ENCODE measurements at places on chromosomes 5 and 9.

DNA sequence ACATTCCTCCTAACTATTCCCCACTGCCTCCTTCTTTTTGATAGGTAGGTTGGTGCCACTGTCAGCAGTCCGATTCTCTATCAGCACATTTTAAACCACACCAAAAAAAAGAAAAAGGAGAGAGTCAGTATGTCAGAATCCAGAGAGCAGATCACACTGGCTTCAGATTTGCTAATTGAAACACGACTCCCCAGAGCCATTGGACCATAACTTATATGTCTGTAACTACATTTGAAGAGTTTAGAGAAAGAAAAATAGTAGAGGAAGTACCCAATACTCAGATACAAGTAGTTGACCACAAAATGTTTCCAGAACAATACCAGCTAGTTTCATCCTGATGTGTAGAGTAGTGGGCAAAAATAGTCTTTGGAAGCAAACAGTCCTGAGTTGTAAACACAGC is 216.6 kb downstream of the NR2F1-AS1 start:
- DNase-seq = no peak

GRCh38 chr5:34026089-34026761 is 16.8 kb downstream of the C1QTNF3 start:
- DNase-seq = no peak

GRCh38 chr5:140554454-140554853 is 2.8 kb downstream of the SRA1 start:
- DNase-seq = no peak

DNA sequence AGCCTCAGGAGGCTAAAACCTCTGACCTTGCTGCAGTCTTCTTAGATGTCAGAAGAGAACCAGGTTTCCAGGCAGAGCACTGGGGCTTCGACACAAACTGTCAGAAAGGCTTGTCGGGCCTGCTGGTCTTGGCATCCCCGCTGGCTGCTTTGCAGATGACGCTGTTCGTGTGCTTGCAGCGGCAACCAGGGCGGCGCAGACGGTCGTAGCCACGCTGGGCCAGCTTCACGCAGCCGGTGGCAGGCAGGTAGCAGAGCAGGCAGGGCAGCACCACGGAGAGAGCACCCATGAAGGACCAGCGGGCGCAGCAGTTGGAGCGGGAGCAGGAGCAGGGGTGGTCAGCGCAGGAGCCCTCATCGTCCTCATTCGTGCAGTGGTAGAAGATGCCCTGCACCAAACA is 10.7 kb downstream of the SPRY4 start:
- no peak for DNase-seq

GRCh38 chr5:61881821-61882487 is 424.1 kb upstream of the KIF2A start:
- DNase-seq = no peak

DNA sequence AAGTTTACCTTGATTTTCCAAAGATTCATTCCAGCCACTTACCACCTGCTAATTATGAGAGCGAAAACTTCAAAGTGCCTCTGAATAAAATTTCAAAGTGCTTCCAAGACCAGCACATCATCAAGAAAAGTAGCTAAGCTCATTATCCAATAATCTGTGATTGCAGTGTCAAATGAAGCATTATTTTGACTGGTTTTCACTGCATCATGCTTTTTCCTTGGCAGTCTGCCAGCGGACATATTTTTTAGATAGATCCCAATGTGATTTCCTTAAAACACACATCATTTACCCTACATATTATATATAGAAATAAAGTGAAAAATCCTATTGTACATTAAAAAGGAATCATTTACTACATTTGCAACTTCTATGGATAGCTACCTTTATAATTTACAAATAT is 508.6 kb upstream of the FAM174A start:
- DNase-seq = peak; percentile 3

- DNase-seq = no peak
Observed at GRCh38 chr5:125274211-125274610, 527.8 kb upstream of the ZNF608 start.

DNA sequence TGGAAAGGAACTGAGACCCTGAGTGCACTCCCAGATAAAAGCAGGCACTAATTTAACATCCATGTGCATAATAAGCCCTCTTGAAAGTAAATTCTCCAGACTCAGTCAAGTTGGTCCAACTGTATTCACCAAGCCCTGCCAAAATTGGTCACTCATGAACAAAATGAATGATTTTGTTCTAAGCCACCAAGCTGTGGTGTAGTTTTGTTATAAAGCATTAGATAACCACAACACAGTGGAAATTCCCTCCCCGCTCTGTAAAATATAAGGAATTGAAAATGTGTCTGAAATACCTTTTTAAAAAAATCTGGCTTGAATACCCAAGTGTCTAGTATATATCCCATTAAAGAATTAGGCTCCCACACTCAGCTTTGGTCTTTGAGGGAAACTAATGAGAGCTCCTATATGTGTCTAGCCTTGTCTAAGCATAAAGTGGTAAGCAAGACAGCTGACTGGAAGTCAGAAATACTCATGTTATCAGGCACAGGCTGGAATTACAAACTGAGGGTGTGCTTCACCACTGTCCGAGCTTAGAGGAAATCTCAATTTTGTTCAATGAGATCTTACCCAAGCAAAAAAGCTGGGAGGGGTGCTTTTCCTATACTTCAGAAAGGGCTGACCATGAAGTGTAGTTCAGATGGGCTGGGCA is 33.2 kb downstream of the IDNK start:
- DNase-seq = no peak

DNA sequence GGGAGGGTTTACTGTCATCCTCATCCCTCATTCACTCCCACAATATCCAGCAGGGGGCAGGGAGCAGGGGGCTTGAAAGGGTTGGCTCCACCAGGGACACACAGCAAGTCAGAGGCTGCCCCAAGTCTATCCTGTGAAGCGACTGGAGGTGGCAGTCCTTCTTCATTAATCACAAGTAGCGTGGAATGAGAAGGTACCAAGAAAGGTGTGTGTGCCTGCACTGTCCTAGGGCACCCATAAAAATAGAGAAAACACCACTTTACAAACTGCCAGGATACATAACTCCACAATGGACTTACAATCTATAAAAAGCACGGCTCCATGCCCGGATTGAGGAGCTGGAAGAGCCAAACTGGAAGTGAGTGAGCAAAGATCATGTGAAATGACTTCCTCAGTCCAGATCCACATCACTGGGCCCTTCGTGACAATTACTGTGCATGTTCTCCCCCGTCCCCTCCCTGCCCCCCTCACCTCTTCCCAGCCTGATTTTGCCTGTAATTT is 183.9 kb downstream of the SLIT3 start:
- DNase-seq = no peak

- no peak for DNase-seq
Observed at GRCh38 chr5:36435516-36435915, 133.8 kb upstream of the RANBP3L start.

DNA sequence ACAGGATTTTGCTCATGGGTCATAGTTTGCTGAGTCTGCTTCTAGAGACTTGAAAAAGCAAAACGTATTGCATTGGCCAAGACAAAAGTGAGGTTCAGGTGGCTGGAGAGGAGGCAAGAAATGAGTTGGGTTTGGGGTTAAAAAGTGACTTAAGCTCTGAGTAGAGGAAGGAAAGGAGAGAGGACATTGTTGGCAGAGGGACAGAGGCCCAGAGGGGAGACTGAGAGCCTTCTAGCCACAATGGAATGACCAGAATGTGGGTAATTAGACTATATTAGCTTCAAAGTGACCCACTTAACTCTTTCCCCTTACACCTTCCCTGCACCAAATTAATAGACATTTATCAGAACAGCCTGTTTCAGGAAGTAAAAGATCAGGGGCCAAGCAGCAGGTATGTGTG is 188.4 kb downstream of the ZNF462 start:
- DNase-seq = no peak

DNA sequence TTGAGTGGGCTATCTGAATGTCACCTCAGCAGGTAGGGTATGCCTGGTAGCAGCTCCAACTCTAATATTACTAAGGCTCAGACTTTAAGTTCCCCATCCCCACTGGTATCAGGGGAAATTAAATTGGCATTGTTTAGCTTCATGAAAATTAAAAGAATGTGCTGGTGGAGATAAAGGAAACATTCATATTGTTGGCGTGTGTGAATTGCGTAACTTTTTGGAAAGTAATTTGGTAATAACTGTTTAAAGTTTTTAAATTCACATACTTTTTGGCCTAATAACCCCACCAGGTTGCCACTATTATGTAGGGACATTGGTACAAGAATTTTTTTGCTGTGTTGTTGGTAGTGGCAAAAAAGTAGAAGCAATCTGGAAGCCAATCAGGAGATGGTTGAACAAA is 29.4 kb downstream of the TNPO1 start:
- no peak for DNase-seq

GRCh38 chr5:107469485-107470294 is 201.0 kb downstream of the EFNA5 start:
- DNase-seq = peak; percentile 32

GRCh38 chr9:135698767-135699166 is 514 bp downstream of the SOHLH1 start:
- no peak for DNase-seq

DNA sequence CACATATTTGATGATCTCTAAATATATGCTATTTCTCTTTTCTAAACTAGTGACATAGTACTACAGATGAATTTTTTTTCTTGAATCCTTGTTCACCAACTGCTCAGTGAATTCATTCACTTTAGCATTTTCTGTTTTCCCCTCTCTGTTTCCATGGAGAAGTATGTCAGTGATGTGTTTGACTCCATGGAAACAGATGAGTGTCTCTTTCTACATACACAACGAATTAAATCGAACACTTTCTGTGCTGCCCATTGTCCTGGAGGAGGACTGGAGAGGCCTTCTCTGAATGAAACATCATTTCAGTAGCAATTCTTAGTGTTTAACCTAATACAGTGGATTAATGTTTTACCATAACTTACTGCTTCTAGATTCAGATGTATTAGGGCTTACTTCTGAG is 9.5 kb downstream of the INVS start:
- no peak for DNase-seq

- DNase-seq = no peak
Observed at GRCh38 chr9:99167694-99168093, 54.0 kb downstream of the ALG2 start.

- DNase-seq = no peak
Observed at GRCh38 chr9:131743096-131743495, 3.2 kb upstream of the RAPGEF1 start.

Measured in NCI-H524 (cell line).